Bronchial smooth muscle cell (primary cell): ENCODE measurements at places on chromosomes 16 and 17. TPM values are rescaled to one million over a fixed set of nuclear protein-coding genes. Genes with fewer than 3 reads are reported as not detected.

The KRT16 gene
- total RNA-seq, result 1.9 and 13.0 TPM in 2 replicates

The MILR1 gene
- 3.0 and 7.9 TPM in 2 replicates for total RNA-seq

The PIK3R5 gene
- not detected in 2 replicates for total RNA-seq

The CA7 gene
- not detected in 2 replicates for total RNA-seq
